ENCODE measurements at places on chromosomes 13 and 19.

- DNase-seq, result no peak
These were observed 1.5 kb upstream of the ECH1 start for GRCh38 chr19:38833092-38833425.

DNA sequence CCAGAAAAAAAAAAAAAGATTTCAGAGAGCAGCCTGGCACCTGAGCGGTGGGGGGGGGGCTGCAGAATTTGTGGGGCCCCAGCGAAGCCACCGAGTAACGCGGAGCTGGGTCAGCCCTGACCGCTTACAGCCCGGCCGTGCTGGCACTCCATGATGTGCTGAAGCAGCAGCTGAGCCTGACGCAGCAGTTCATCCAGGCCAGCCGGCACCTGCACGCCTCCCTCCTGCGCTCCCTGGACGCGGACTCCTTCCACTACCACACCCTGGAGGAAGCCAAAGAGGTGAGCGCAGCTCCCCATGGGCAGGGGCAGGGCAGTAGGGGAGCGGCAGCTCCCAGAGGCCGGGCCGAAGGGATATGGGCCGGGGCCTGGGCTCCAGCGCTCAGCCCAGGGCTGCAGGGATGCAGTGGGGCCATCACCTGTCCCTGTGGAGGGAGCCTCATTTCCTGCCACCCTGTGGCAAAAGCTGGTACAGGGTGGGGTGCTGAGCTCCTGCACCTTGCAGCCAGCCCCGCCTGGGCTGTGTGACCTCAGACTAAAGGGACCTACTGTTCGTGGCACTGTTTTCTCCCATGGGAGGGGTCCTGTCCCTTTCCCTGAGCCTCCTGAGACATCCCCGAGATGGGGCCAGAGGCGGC, 18.3 kb downstream of the C19orf44 start:
- no peak for DNase-seq

- no peak for DNase-seq
These were observed 6.0 kb downstream of the KLK6 start for GRCh38 chr19:50963381-50963780.

- no peak for DNase-seq
These were observed 39.4 kb upstream of the FARP1 start for GRCh38 chr13:98103531-98103930.

- no peak for DNase-seq
These were observed 1534.8 kb downstream of the SLITRK5 start for GRCh38 chr13:89205856-89206520.

DNA sequence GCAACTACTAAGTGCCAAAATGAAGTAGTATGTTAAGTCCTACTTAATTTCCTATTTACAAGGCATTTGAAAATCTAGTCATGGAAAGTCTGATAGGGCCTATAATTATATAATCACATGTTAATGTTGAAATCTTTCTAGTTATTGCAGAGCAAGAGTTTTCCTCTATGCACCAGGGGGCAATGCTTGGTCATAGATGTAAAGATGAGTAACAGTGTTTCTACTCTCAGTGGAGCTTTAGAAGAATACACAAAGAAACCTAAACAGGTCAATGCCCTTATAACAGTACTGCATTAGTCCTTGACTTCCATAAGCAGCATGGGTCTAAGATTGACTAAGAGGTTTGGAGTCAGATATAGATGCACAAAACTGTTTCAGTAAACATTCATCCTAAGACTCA, 218.7 kb downstream of the KCTD12 start:
- DNase-seq, result no peak

- no peak for DNase-seq
These were observed 185.2 kb upstream of the IRS2 start for GRCh38 chr13:109971456-109972090.

GRCh38 chr13:46324976-46325375, 62.1 kb downstream of the RUBCNL start:
- no peak for DNase-seq

DNA sequence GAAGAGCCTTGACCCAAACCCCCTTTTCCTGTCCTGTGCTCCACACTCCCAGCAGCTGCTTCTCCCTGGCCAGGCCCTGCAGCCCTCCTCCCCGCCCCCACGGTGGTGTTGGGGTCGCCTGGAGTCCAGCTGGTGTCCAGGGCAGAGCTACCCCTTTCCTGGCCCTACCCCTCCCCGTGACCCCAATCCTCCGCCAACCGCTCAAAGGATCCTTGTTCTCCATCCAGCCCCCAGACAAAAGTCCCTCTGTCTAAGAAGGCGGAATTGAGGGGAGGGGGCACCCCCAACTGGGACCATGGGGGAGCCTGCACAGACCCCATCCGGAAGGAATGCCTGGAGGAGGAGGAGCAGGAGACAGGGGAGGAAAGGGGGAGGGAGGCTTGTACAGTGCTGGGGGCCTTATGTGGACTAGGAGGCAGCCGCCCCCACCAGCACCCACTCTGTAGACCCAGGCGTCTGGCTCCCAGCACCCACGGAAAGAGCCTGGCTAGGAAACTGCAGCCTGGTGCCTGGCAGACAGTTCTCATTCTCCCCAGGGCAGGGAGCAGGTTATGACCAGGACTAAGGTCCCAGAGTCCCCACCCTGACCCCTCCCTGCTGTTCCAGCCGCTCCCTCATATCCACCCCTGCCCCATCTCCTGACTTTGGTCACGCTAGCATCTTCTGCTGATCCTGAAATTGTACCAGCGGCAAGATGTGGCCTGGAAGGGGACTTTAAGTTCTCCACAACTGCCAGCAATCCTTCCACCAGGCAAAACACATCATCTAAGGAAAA, at the start of gene FXYD3:
Gene FXYD3 (plus strand): TSS at position 647 of the 775 bp plus-strand sequence. CDS start 3,554 bp downstream, outside the sequence.
- no peak for DNase-seq

DNA sequence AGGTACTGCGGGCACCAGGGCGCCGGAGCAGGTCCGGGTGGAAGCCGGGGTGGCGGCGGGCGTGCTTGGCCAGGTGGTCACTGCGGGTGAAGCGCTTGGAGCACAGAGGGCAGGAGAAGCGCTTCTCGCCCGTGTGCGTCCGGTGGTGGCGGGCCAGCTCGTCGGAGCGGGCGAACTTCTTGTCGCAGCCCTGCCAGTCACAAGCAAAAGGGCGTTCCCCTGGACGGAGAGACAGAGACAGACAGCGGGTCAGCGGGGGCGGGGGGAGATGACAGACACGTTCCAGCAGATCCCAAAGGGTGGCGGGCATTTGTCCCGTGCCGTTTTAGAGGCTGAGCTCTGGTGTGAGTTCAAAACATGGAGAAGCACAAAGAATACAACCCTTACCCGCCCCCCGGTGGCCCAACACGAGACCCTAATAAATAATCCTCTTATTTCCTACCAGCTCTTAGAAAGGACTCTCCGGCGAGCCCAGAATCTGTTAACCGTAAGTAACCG, 6.3 kb upstream of the REXO1 start:
- DNase-seq, result no peak

DNA sequence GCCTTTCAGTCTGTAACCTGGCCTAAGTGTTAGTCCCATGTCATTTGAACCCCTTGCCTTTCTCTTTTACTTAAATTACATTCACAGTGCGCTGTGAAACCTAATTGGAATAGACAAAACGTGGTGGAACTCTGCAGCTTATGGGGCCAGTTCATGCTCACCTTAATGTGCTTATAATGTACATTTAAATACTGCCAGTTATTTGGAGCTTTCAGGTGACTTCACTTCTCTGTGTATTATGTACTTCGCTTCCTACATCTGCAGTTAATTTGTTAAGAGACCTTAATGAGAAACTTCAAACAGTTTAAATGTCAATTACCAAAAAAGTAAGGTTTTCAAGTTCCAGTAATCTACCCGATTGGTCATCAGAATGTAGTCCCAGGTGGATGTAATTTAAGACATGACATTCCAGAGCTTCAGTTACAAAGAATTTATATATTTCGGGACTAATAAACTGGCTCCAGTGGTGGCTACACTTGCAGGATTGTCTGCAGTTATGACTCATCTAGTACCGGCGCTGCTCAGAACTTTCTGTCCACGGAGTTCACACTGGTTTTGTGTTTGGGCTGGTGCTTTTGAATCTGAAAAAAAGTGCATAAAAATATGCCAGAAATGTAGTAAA, 125.3 kb downstream of the TM9SF2 start:
- no peak for DNase-seq

- no peak for DNase-seq
These were observed 242.2 kb upstream of the MIR17HG start for GRCh38 chr13:91105270-91105669.

DNA sequence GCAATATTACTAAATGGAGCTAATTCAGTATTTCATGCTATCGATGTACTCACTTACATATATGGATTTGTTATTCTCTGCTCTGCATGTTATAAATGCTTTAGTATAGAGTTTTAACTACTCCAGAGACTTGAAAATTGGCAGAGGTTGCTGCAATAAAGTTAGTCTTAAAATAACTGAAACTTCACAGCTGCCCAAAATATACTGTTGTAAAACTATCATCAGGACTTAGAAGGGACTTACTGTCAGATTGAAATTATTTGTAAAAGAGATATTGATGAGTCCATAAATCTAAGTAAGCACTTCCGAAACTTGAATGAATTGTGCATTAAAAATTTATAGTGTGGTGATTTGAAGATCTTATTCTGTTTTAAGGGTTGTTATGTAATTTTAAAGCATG, 1178.2 kb upstream of the PCDH20 start:
- no peak for DNase-seq

- no peak for DNase-seq
These were observed 255.9 kb upstream of the STARD13 start for GRCh38 chr13:33541456-33541855.

GRCh38 chr19:41324921-41325639, 15.1 kb downstream of the CCDC97 start:
- DNase-seq, result no peak

GRCh38 chr19:49497047-49497788, 984 bp downstream of the RPS11 start:
- peak; percentile 18 for DNase-seq

- no peak for DNase-seq
These were observed 13.4 kb upstream of the FNDC3A start for GRCh38 chr13:48962281-48962680.

- no peak for DNase-seq
These were observed 4.3 kb upstream of the RAP2A start for GRCh38 chr13:97429681-97430081.

DNA sequence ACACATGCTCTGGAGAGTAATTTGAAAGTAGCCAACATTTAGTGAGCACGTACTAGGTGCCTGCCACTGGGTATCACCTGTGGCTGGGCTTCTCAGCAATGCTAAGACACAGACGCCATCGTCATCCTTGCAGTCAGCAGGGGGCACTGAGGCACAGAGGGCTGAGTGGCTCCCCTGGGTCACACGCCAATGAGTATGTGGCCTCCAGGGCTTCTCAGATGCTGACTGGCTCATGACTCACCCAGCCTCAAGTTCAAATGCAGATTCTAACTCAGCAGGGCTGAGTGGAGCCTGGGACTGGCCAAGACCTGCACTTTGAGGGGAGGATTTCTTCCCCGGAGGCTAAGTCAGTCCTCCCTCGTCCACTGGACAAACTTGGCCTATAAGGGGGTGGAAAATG, 115.1 kb upstream of the CACNA1A start:
- no peak for DNase-seq
